ENCODE measurements at places on chromosomes 3 and 15.

GRCh38 chr3:162945626-162946025 is 1449.0 kb downstream of the OTOL1 start:
- no peak for DNase-seq

DNA sequence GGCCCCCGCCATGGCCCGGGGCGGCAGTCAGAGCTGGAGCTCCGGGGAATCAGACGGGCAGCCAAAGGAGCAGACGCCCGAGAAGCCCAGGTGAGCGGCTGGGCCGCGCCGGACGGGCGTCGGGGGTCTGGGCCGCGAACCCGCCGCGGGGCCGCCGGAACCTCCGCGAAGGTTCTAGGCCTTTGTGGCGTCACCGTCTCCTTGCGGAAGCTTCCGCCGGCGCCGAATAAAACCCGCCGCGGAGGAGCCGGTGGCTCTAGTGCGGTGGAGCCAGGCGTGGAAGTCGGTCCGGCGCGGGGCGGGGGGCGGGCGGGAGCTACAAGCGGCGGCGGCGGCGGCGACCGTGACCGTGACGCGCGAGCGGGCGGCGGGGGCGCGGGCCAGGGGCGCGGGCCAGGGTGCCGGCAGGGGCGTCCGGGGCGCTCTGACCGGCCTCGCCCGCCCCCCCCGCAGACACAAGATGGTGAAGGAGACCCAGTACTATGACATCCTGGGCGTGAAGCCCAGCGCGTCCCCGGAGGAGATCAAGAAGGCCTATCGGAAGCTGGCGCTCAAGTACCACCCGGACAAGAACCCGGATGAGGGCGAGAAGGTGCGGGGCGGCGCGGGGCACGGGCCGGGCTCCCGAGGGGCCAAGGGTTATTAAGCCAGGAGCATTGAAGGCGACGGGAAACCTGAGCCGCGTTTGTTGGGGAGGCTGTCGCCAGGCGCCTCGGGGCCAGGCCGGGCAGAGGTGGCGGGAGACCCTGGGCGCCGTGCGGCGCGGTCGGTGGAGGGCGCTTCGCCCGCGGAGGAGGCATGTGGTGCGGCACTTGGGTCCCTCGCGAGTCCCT is at the start of gene DNAJA4:
TSS of gene DNAJA4 (plus strand) at position 259 of the 833 bp plus-strand sequence. CDS start at position 461, 202 bp downstream.
- no peak for DNase-seq

- DNase-seq = no peak
These were observed 880.8 kb downstream of the ROBO1 start for GRCh38 chr3:78887029-78887428.

GRCh38 chr3:32820430-32820829 is 2.6 kb downstream of the TRIM71 start:
- DNase-seq = no peak

- no peak for DNase-seq
These were observed 507.5 kb downstream of the SHQ1 start for GRCh38 chr3:72340476-72341379.

DNA sequence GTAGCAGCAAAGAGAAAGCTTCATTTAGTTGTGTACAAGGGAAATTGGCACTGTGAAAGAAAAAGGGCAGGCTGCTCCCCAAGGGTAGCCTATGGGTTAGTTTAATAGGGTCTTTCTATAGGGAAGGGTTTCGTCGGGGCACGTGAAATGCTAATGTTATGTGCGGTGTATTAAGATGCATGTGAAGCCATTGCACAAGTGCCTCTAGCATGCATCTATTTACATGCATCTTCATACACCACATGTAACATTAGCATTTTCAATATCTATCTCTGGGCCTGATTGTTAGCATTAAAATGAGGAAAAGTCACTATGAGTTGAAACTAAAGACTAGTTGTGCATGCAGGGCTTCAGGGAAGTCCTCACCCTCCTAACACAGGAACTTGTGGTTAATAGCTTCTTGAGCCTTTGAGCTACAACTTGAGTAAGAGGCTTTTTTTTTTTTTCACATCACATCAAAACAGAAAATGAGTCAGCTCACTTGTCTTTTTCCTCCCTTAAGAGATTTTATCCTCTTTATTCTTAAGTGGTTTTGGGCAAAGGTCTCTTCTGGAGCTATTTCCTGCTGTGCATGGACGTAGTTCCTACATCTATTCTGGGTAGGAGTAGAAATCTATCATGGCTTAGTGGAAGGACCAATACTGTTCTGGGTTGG is 613.4 kb downstream of the ZPLD1 start:
- no peak for DNase-seq

- no peak for DNase-seq
These were observed 46.1 kb downstream of the MYZAP start for GRCh38 chr15:57637846-57638245.

- no peak for DNase-seq
These were observed 477.4 kb upstream of the WNT5A start for GRCh38 chr3:55964491-55964985.

DNA sequence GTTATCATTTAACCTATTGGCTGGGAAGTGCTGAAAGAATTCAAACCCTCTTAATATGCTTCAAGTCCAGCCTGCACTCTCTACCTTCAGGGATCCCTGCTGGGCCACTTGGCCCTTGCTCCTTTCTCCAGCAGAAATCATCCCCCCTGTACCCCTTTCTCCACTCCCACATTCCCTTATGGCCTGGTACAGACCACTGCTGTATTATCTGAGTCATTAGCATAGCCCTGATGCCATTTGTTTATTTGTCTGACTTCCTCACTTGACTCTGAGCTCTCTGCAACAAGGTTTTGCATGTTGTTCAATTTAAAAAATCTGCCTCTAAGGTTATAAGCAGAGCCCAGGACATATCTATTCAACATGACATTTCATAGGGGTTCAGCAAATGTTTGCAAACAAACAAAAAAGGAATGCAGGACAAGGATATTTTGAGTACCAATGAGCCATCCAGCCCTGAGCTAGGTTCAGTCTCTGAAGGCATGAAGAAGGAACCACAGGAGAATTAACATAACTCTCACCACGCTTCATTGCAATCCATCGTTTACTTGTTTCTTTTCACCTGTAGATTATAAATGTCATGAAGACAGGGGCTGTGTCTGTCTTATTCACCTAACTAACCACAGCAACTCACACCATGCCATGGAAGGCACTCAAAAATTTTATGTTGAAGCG is 26.6 kb upstream of the HES1 start:
- DNase-seq = no peak

DNA sequence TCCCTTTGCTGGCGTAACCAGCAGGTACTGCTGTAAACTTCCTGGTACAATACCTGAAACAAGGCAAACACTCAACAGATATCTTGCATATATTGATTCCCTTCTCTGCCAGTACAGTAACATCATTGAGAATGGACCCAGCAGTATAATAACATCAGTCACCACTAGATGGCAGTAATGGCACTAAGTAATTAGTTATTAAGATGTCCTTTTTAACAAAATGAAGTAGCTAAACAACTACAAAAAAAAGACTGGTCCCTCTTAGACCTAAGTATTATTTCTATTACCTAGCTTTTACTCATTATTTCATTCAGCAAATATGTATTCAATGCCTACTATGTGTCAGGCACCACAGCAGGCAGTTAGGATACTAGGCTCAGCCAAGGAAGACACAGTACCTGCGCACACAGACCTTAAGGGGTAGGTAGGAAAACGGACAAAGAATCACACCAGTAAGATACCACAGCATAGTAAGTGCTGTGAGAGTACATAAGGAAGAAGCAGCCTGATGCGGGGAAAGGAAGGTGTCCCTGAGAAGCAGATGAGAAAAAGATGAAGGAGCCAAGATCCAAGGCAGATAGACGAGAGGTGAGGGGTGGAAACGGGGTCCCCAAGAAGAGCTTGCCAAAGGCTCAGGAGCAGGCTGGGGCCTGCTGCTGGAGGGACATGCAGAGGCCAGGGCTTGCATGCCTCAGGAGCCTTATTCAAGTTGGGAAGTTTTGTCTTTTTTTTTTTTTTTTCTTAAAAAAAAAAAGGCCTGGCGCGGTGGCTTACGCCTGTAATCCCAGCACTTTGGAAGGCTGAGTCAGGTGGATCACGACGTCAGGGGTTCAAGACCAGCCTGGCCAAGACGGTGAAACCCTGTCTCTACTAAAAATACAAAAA is 102.7 kb upstream of the CHD2 start:
- DNase-seq = peak; percentile 89

DNA sequence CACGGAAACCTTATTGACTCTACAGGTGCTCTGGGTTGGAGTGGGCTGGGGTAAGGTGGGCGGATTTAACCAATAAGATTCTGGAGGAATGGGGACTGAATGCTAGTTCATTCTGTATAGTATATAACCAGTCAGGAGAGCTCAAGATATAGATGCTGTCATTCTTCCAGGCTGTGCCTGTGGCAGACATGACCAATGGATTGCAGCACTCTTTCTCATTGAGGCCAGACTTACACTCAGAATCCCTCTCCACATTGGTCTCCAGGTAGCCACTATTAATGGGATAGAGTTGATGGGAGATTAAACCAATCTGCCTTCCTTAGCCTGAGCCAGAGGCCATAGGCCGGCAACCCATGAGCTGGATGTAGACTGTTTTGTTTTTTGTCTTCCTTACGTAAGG is 82.8 kb upstream of the MEF2A start:
- no peak for DNase-seq

DNA sequence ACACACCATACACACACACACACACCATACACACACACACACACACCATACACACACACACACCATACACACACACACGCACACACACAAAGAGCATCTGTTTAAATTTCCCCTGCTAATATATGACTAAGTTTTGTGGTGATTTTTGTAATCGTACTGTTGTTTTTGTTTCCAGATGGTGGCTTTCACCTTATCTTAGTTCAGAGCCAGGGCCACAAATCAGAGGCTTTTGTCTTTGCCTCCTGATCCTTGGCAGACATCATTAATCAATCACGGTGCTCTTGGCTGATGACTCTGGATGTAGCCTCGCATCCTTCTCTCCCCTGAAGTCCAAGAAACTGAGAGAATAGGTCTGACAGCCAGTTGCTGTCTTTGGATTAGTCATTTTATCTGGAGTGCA is 52.1 kb downstream of the EDEM1 start:
- no peak for DNase-seq

- DNase-seq = no peak
These were observed 30.8 kb upstream of the RPN1 start for GRCh38 chr3:128681369-128681829.

DNA sequence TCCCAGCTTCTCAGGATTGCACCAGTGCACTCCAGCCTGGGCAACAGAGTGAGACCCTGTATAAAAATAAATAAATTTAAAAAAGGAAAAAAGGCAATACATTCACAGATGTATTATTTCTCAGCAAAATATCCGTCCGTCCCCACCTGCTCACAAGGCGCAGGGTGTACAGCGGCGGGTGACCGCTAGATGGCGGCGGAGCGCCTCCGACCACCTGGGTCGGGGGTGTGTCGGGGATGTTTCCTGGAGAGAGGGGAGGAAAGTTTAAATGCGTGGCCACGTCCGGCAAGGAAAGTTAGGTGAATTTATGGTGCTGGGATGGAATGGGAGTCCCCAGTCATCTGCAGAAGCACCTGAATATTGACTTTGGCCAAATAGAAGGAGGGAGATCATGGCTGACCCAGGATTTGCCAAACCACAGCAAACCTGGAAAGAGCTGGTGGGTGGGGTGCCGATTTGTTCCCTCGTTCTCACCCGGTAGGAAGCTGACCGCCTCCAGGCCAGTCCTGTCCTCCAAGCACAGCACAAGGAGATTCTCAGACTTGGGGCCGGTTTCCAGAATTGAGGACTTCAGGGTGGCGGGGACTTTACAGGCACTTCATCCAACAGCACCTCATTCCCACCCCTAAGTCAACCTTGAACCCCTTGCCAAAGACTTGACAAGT is 88.3 kb downstream of the TMEM266 start:
- DNase-seq = no peak

DNA sequence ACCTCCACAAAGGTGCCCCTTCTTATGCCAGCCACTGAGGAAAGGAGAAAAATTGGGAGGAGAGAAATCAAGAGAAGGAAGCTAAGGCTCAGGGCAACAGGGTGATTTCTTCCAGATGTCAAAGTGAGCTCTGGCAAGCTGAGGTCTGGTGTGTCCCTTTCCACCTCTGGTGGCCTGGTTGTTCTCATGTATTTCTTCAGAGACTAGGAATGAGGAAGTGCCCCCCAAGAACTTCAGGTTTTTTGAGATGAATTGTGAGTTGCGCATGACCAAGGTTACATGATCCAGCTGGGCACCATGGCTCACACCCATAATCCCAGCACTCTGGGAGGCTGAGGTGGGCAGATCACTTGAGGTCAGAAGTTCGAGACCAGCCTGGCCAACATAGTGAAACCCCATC is 5.6 kb downstream of the RAB6B start:
- DNase-seq = no peak

- no peak for DNase-seq
These were observed 13.7 kb downstream of the C15orf39 start for GRCh38 chr15:75215107-75216004.

- no peak for DNase-seq
These were observed 25.5 kb upstream of the B3GNT5 start for GRCh38 chr3:183227586-183227985.

DNA sequence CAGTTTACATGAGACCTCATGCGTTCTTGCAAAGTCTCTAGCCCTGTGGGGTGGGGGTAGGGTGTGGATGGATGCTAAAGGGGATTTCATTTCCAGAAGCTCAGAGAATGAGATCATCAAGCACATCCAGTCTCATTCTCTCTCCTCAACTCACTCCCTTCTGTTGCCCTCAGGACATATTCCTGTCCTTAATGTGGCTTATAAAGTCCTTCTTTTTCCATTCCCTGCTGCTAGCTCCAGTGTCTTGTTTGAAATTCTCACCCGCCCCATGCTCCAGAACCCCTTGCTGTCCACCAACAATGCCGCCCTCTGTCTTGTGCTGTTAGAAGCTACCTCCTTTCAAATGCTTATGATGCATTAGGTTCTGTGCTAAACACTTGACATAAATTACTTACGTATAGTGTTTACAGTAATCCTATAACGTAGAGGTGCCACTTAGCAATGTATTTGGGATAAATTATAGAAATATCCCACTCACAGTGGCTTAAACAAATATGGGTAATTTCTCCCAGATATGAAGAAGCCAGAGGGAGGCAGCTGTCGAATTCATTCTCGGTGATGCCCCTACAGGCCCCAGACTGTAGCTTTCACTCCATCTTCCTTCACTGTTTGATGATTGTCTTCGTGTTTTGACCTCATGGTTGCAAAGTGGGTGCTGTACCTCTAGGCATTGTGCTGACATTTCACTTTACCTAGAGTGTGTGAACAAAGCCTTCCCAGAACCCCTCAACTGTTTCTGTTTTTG is 273.1 kb upstream of the TBL1XR1 start:
- no peak for DNase-seq

DNA sequence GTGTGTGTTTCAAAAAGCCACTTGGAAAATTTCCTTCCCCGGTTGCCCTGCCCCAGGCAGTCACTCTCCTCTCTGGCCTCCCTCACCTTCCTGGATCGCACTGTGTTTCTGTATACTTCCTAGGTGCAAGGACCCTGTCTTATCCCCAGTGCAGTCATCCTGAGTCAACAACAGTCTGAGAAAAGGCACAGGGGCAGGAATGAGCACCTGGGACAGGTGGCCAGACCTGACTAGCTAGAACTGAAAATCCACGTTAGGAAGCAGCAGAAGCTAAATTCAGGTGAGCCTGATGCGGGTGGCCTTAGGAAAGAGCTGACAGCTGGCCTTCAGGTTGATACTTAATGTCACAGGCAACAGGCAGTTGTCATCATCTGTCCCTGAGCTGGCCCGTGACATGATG is 62.9 kb upstream of the VGLL4 start:
- DNase-seq = no peak

All from SW 1271 (cell line).